ENCODE measurements at places on chromosomes 6 and 20.

DNA sequence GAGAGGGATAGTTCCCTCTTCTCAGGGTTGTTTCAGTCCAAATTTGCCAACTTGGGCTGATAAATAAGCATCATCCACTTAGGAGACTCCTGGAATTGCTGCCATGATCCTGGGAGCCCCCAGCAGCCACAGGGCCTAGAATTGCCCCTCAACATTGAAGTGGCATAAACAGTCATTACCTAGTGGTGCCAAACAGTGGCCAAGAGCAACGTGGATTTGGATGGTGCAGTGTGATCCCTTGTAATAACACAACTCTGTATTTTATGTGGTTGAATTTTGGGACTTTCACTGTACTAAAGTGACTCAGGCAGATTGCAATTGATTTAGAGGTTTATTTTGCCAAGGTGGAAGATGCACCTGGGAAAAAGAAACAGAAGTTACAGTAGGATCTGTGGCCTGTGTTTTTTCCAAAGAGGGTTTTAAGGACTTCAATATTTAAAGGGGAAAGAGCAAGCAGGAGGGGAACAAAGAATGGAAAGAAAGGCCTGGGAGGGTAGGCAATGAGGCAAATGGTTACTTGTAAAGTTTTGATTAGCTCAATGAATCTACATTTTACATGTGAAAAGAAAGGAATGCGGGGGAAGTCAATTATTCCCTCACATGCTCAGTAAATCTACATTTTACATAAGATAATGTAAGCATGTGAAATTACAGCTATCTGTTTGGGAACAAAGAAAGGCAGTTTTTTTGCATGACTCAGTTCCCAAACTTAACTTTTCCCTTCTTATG, 168.0 kb upstream of the NOX3 start:
- no peak for DNase-seq

GRCh38 chr6:34583461-34583860, 27.3 kb upstream of the SPDEF start:
- DNase-seq = no peak

DNA sequence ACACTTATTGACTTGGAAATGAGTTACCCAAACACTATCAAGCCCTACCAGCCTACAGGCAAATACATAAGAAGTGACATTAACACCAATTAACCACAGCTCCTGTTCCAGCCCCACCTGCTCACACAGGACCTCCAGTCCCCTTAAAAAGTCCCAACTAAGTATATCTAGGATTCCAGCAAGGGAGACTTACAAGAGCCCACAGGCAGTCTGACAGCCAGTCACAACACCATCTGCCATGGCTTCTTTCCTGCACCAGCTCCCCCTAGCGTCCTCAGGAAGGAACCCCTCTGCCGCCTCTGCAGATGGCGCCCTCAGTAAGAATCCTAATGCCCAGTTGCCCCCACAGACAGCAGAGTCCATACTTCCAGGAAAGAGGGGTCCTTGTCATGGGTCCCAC, 122.1 kb downstream of the HIVEP2 start:
- DNase-seq = peak; percentile 44

DNA sequence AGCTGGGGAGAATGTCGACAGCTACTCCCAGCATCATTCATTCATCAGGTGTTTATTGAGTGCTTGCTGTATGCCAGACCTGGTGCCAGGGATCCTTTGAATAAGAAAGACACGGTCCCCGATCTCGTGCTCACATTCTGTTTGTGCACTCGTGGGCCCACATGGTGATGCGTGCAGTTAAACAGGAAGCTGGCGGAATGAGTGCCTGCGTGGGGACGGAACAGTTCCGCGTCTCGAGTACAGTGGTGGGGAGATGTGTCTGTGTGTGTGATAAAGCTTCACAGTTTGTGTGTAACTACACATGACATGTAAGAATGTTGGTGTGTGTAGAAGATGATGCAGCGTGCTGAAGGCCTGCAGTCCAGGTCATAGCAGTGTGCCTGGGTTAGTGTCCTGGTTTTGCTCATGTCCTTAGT, 6.5 kb downstream of the RBM38 start:
- DNase-seq = peak; percentile 60

DNA sequence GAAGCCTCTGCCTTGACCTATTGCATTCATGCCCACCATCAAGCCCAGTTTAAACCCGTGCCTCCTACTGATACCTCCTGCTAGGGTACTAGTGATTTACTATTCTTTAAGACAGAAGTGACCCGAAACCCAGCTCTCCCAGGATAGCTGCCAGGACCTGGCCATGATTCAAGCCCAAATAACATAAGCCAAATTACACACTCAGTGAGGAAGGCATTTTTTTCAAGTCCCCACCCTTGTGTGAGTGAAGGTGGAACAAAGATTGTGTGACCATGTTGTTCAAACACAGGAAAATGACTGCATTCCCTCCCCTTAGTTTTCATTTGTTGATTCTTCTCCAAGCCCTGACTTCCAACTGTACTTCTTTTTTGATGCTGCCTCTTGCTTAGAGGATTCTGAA, 3.7 kb upstream of the KAT14 start:
- DNase-seq = no peak

GRCh38 chr6:153131037-153131981, at the start of gene RGS17:
Gene RGS17, minus strand, starts transcription at chr6:153131282. Its CDS starts 87,264 bp downstream, at chr6:153044018.
- DNase-seq = peak; percentile 20

GRCh38 chr20:57024849-57025248, 241.6 kb downstream of the BMP7 start:
- DNase-seq = no peak

- DNase-seq = no peak
Measured at GRCh38 chr6:6746333-6746969, 157.9 kb downstream of the LY86 start.

- DNase-seq = no peak
Measured at GRCh38 chr6:168756009-168756634, 315.1 kb downstream of the SMOC2 start.

- no peak for DNase-seq
Measured at GRCh38 chr6:14841901-14842421, 403.9 kb upstream of the JARID2 start.

DNA sequence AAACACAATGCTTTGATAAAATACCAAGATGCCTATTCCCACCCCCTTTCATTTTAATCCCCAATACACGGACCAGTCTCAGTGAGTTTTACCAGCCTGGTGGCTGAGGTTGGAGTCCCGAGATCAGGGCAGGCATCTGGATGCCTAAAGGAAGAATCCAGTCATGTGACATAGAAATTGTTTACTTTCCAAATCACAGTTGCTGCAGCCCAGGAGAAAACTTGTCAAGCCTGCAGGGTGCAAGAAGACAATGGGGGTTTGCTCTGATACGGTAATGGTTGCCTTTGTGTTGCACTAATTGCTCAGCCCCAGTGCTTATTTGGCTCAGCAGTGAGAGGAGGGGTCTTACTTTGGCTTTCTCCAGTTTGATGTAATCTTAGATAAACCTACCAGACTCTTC, 308.5 kb upstream of the POU3F2 start:
- DNase-seq = no peak

GRCh38 chr20:12201289-12201991, 283.7 kb downstream of the BTBD3 start:
- no peak for DNase-seq

DNA sequence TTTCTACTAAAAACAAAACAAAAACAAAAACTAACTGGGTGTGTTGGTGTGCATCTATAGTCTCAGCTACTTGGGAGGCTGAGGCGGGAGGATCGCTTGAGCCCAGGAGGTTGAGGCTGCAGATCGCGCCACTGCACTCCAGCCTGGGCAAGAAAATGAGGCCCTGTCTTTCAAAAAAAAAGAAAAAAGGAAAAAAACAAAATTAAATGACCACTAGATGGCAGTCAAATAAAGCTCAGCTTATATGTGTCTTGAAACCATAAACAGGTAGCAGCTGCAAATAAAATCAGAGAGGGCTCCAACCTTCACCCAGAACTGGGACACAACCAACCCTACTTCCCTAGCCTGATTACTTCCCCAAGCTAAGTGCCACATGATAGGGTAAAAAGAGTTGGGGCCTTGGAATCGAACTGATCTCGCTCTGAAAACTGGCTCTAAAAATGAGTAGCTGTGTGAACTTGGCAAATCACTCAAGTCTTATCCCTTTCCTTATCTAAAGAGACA, 67.1 kb upstream of the ADGRF4 start:
- DNase-seq = peak; percentile 50

GRCh38 chr6:116099036-116099435, 1.6 kb upstream of the NT5DC1 start:
- DNase-seq = no peak

GRCh38 chr20:19964289-19965265, 52.6 kb upstream of the NAA20 start:
- DNase-seq = no peak

DNA sequence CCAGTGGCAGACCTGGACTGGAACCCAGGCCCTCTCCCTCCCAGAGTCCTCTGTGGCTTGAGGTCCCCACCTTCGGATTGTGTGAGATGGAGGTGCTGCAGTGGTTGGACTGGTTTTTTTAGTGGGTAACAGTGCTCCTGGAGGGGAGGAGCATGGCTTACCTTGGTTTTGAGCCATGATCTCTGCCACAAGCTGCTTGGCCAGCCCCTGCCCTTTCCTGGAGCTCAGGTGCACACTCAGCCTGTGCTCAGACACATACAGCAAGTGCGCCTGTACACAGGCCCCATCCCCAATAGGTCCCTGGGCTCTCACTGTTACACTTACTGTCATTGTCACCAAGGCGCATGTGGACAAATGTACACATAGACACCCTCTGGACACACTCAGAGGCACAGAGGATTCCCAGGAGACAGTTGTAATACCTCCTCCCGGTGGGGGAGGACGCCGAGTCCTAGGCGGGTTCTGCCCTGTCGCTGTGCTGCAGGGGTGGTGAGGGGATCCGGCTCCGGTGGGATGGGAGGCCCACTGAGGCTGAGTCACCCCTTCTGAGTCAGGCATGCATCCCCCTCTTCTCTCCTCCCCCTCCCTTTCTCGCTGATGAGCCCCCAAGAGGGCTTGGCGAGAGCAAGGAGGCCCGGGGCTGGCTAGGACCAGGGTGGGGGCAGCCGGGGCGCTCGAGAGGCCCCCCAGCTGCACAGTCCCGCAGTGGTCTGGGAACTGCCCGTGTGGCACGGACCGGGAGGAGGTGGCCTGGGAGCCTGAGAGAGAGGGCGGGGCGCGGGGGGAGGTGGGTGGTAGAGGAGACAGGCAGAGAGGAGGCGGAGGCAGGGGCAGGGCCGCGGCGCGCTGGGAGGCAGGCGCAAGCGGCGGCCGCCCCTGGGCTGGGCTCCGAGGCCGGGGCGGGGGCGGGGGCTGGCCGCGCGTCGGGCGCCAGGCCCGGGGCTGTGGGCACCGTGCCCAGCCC, 522 bp upstream of the EPB41L1 start:
- DNase-seq = peak; percentile 6

- DNase-seq = no peak
Measured at GRCh38 chr6:122042380-122042779, 357.1 kb upstream of the HSF2 start.

DNA sequence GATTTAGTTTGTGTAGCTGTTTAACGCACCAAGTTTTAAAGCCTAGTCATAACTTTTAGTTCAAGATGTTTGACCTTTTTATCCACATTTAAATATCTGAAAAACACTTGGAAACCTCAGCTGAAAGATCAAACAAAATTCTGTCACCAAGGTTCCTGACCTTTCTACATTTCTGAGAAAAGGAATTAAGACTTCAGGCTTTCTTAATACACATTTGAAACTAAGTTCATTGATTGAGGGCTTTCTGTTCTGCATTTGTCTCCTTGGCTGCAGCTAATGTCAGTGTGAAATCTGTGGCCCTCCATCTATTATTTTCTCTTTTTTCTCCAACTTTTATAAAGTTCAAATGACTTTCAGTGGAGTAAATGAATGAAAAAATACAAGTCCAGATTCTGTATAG, 22.7 kb upstream of the FBXL4 start:
- DNase-seq = no peak

- no peak for DNase-seq
Measured at GRCh38 chr6:53986721-53987521, 124.3 kb upstream of the MLIP start.

GRCh38 chr20:46898423-46898822, 3.8 kb downstream of the EYA2 start:
- no peak for DNase-seq

- no peak for DNase-seq
Measured at GRCh38 chr20:42082611-42083010, 464.4 kb upstream of the CHD6 start.

DNA sequence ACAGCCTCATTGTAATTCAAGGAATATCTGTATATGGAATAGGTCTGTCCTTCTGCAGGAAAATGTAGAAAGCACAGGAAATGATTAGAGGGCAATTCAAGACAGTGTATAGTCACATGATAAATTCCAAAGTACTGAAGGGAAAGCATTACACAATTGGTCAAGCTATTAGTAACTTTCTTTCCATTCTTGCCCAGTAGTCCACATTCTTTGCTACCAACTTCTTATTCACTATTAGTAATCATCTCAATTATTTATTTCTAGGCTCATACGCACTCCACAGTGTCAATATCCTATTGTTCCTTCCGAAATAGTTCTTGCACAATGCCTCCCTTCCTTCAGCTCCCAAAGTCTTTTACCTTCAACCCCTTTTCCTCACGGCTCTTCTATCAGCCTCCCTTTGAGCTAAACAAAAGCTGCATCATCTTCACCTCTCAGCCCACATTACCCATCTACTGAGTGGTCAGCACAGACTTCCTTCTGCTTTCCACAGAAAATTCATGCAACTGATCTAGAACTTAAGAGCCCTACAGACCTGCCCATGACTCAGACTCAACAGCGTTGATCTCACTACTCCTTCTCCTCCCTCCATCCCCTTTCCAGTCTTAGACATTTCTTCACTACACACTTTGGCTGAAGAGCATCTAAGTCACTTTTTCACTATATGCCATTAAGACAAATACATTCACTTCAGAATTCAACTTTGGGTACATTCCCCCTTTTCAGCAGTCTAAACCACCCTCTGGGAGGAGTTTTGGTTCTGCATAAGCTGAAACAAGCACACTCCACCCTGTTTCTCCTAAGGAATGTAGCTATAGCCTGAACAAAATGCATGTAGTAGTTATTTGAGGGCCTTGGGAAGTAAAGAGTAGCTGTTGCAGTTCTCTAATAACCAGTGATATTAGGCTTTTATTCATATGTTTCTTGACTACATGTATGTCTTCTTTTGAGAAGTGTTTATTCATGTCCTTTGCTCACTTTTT, 157.9 kb downstream of the KIF16B start:
- DNase-seq = no peak

DNA sequence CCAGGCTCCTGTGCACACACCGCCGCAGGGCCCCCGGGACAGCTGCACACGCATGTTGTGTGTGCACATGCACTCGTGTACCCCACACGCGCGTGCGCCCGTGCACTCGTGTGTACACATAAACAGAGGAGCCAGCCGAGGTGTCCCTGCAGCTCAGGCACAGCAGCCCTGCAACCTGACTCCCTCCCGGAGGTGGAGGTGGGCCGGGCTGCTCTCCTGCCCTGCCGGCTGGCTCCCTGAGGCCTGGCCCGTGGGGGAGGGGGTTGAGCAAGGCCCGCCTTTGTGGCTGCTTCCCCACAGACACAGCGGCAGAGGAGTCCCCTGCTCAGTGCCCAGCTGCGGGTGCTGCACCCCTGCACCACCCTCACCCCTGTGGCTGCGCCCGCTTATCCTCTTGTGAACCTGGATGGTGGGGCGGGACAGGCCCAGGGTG, 624 bp downstream of the RBBP8NL start:
- no peak for DNase-seq

GRCh38 chr20:41225091-41225490, 87.7 kb downstream of the PLCG1 start:
- DNase-seq = no peak

GRCh38 chr6:87197547-87197946, 42.2 kb downstream of the ZNF292 start:
- DNase-seq = no peak
